Right cardiac atrium (tissue), 5 donors: ENCODE measurements at places on chromosomes 3 and 15.

- DNase-seq: no peak
Measured at GRCh38 chr15:85804481-85805170, 9.9 kb upstream of the KLHL25 start.

DNA sequence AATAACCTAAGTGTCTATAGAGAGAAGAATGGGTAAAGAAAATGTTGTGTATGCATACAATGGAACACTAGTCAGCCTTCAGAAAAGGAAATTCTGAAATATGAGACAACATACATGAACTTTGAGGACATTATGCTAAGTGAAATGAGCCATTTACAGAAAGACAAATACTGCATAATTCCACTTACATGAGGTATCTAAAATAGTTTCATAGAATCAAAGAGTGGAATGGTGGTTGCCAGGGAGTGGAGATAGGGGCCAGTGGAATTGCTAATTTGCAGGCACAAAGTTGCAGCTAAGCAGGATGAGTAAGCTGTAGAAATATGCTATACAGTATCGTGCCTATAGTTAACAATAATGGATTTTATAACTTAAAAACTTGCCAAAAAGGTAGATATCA, 779.6 kb upstream of the ARPP21 start:
- no peak for DNase-seq

DNA sequence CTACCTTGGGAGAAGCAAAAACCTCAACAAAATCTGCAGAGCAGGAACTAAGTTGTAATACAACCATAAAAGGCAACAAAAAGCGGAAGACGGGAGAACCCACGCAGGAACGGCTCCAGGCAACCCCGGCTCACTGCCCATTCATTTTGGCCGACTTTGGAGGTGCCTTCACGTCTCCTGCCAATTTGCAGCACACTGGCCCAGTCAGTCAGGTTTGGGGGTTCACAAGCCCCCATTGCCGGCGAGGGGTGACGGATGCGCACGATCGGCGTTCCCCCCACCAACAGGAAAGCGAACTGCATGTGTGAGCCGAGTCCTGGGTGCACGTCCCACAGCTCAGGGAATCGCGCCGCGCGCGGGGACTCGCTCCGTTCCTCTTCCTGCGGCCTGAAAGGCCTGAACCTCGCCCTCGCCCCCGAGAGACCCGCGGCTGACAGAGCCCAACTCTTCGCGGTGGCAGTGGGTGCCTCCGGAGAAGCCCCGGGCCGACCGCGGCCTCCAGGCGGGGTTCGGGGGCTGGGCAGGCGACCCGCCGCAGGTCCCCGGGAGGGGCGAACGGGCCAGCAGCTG, 463 bp downstream of the TERC start:
- DNase-seq: peak; percentile 79

DNA sequence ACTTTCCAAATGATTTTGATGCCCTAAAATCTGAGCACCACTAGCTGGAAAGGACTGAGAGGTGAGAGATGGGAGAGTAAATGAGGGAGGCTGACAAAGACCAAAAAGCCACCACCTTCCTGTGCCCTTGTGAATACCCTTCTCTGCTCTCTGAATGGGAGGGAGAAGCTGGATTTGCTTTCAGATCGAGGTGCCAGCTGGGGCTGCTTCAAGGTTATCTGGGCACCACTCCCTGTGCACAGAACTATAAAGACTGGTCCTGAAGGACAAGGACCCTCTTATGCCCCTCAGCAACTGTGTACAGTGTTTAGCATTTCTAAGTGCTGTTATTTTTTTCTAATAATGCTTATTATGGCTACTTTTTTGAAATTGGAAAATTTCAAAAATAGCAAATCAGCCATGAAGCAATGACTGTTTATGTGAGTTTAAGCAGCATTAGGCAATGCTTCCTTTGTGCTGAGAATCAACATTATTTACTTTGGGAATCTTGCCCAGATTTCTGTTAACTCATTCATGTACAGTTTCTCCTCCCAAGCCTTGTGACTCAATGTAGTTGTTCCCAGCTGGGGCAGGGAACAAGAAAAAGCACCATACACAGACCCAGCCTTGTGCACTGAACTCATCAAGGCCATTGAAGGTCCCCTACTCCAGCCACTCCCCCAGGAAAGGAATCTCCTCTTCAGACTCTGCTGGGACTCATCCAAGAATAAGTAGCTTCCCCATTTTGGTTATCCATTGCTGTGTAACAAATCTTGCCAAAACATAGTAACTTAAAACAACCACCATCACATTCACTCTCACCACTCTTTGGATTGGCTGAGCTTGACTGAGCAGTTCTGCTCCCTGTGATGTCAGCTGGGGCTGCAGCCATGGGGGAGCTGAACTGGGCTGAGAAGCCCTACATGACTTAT, 37.3 kb upstream of the CDV3 start:
- DNase-seq: no peak

GRCh38 chr15:75097939-75098338, 74.5 kb downstream of the PPCDC start:
- no peak for DNase-seq

DNA sequence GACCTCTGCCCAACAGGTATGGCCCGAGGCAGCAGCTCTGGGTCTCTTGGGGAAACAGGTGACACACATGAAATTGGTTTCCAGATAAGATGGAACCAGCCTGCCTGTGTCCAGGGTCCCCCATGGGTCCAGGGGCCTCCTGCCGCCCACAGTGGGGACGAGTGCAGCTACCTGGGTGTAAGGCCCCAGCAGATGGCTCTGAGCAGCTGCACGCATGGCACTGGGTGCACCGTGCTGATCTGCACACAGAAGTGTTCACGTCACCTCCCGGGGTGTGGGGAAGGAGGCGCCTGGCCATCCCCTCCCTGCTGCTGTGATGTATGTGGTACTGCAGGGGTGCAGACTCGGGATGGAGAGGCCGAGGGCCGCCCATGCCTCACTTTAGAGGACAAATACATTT, 63.6 kb downstream of the NIPA2 start:
- DNase-seq: no peak

DNA sequence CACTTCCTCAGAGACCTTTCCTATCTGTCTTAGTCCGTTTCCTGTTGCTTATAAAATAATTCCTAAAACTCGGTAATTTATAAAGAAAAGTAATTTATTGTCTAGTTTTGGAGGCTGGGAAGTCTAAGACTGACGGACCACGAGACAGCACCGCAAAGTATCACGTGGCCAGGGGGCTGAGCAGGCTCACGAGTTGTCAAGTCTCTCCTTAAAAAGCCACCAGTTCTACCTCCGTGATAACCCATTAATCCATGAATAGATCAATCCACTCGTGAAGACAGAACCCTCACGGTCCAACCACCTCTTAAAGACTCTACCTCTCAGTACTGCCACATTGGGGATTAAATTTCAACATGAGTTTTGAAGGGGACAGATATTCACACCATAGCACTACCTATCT, 821 bp downstream of the LINS1 start:
- no peak for DNase-seq

GRCh38 chr15:40925863-40926658, 3.1 kb upstream of the DLL4 start:
- DNase-seq: no peak

DNA sequence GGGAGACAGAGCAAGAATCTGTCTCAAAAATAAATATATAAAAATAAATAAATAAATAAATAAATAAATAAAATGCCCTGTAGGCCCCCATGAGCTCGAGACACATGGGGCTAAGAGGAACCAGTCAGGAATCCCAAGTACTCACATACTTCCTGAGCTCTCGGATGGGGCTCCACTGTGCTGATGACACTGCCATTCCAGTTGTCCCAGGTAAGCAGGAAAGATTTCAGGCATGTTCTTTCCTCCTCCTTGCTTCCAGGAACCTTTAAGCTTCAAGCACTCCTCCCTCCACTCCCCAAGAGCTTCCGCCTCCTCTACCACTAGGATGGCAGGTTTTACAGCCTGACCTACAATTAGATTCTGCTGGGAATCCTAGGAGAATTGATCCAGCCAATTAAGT, 113.4 kb downstream of the SLC49A4 start:
- DNase-seq: no peak

- no peak for DNase-seq
Measured at GRCh38 chr3:126194713-126195305, 14.4 kb upstream of the ALDH1L1 start.

GRCh38 chr3:120791913-120792312, 49.4 kb downstream of the GTF2E1 start:
- no peak for DNase-seq

GRCh38 chr3:79729096-79729495, 38.7 kb downstream of the ROBO1 start:
- DNase-seq: no peak

GRCh38 chr3:51391075-51391565, at the start of gene RBM15B:
Gene RBM15B, plus strand, starts transcription at chr3:51391285. Its CDS starts 115 bp downstream, at chr3:51391400.
- DNase-seq: peak; percentile 98

GRCh38 chr3:184344579-184345316, 7.3 kb downstream of the FAM131A start:
- DNase-seq: no peak

GRCh38 chr3:52230889-52231499, 5.5 kb upstream of the TLR9 start:
- DNase-seq: peak; percentile 50

- DNase-seq: no peak
Measured at GRCh38 chr3:128001576-128001975, 50.7 kb upstream of the SEC61A1 start.

GRCh38 chr3:66037986-66038369, 740 bp downstream of the MAGI1 start:
- peak; percentile 30 for DNase-seq

DNA sequence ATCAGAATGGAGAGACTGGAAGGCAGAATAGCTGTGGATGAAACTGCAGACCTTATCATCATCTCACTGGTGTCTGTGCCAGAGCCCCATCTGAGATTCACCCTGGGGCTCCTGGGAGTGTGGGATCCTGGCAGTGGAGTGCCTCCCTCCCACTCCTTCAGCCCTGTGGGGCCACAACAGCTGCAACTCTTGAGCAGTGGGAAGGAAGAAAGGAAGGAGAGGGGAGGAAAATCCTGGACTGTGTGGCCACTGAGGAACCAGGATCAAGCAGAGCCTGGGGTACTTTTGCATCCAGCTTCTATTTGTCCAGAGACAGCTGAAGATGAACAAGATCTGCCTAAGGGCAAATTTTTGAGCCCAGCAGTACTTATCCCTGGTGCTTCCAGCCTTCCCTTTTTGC, 13.1 kb upstream of the ALDH1A2 start:
- no peak for DNase-seq

DNA sequence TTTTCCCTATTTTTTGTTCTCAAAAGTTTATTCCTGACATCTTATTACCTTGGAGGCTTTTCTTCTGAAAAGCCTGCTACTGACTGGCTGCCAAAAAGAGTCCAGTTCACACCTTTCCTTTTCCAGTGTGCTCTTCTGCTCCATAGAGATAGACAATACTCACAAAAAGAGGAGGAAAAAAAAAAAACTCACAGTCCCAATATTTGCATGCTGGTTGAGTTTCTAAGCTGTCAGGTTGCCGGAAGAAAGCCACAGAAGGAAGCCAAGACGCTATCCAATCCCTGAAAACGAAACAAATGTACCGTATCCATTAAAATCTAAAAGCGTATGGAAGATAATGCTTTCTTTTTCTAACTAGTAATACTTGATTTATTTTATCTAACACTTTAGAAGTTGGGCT, 299.5 kb downstream of the CADM2 start:
- no peak for DNase-seq

GRCh38 chr3:159796744-159797143, 191.9 kb upstream of the IL12A start:
- DNase-seq: no peak

DNA sequence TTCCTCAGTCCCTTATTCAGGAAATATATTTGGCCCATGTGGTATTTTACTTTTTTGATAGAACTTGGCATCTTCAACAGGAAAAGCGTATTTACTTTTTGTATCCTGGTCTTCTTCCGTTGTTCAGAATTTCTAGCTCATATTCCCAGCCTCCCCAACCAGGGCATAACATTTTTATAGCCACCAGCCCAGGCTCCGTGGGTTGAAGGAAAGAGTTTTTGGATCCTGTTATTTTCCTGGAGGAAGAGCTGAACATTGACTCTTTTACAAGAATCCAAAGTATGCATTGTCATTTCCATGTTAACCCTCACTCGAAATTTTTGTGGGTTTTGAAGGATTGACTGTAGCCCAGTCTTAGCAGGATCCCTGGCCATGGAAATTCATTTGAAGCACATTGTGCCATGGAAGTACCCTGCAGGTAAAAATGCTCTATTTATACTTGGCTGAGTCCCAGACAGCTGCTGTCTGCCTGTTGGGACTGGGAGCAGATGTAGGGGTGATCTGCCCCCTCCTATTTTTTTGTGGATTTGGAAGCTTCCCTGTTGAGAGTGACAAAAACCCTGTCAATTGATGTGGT, 98.8 kb downstream of the AKAP13 start:
- no peak for DNase-seq

- no peak for DNase-seq
Measured at GRCh38 chr3:64190517-64191515, 34.5 kb downstream of the PRICKLE2 start.

DNA sequence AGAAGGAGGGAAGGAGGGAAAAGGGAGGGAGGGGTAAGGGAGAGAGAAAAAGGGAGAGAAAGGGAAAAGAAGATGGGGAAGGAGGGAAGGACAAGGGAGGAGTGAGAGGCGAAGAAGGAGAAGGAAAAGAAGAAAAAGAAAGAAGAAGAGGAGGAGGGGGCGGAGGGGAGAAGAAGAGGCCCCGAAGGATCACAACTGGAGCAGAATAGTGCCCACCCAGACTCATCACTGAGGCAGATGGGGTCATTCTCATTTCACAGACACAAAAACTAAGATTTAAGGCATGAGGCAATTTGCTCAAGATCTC, 2.7 kb upstream of the ALAS1 start:
- DNase-seq: no peak
